Activated CD4-positive, alpha-beta memory T cell treated with anti-CD3 and anti-CD28 coated beads for 36 hours (primary cell): ENCODE measurements at places on chromosomes 1 and 21.

DNA sequence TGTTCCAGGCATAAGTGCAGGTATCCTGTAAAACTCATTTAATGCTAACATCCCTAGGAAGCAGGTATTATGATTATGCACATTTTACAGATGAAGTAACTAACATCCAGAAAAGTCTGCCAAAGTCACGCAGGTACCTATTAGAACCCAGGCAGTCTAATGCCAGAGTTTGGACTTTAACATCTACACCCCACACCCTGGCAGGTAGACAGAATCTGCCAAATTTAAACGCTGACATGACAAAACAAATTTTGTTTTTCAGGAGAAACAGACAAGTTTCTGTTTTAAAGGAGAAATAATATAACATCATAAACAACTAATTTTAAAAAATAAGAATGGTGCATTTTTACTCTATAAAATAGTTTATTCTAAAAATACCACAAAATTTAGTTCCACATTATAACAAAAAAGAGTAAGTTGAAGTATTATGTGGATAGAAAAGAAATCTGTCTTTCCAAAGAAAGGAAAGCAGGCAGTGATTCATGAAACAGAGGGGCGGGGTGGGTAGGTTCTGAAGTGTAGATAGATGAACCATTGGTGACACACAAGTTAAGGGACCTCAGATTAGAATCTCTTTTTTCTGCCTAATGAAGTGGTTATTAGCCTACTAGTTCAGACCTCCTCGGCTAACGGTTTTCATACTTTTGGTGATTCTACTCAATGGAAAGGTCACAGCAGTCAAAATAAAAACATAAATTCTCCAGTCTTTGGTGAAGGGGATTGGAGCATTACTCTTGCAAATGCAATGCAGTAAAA, 1.7 kb downstream of the ASPM start:
- DNase-seq, result peak; percentile 38

DNA sequence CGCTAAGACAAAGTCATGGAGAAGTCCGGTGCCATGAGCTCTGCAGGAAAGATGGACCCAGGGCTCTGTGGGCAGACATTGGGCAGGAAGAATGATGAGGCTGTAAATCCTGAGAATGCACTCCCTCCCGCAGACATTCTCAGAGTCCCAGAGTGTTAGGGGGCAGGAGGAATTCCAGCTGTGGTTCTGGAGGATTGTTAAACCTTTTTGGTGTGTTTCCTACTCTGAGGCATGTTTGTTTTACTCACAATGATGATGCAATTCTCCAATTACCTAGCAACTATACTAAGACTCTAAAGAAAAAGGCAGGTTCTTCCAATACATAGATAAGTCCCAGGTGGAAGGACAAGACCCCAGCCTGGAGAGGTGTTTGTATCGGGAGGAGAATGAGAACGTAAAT, 2.8 kb upstream of the CAPN9 start:
- no peak for DNase-seq

DNA sequence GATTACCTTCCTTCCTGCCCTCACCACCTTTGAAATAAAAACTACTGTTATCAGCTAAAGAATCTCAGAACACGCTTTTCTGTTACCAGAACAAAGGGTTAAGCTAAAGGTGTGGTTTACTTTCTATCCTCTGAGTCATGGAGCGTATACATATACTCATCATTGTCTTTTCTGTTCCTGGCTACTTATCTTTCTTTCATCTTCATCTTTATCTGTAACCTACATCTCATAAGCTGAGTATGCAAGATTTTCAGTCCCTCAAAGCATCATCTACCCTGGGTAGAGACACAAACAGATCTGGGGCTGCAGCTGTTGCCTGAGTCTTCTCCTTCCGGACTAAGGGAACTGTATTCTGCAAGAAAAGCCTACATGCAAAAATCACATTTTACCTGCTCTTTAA, 75.6 kb downstream of the LMO4 start:
- peak; percentile 44 for DNase-seq

GRCh38 chr1:90114521-90115141, 119.7 kb downstream of the ZNF326 start:
- DNase-seq, result no peak

DNA sequence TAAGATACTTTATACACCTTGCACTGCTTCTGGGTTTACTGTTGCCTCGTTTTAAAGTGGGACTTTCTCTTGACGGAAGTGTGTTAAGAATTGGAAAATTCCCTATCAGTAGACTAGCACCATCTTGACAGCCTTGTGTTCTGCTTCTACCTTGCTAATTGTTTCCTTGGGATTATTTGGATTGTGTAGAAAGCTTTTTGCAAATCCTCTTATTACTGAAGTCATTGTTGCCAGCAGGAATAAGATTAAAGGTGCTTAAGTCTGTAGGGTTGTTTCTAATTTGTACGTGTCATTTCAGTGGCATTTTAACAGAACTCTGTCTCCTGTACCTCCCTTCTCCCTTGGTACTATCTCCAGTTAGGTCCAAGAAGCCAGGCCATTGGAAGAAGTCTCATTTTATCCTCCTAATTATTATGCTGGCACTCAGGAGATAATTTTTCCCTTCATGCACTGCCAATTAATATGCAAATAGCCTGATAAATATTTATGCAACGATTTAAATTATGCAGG, 107.7 kb downstream of the POU2F1 start:
- no peak for DNase-seq

DNA sequence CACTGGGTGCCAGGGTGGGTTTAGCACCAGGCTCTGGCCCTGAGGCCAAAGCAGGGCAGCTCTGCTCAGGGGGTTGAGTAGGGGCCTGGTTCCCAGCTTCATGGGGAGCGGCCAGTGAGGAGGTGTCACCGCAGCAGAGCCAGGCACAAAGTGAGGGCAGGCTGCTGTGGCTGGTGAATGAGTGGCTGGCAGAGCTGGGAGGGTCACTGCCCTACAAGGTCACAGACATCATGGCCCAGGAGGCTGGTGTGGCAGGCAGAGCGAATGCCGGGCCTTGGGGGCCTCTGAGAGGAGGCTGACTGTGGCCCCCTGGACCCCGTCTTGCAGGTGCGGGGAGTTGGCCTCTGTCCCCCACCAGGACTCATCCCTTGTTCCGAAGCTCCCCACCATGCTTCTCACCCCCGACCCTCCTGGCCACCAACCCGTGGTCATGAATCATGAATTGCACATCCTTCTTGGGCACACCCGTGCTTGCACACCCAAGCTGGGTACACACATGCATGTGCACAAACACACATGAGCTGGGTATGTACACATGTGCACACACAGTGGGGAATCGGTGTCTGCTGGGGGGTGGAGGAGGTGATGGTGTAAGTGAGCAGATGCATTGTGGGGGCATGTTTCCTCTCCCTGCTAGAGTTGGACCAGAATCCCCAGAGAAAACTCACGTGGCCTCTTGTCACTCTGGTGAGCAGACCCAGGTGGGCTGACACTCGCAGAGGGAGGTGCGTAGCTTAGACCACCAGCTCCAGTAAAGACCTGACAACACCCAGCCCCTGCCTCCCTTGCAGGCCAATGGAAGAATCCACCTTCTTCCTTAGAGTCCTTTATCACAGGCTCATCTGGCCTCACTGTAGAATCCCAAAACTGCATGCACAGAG, 4.8 kb upstream of the GNB1 start:
- DNase-seq, result no peak

- no peak for DNase-seq
These were observed 125.2 kb upstream of the ZBTB40 start for GRCh38 chr1:22326372-22326915.

GRCh38 chr1:96313216-96313615, 408.4 kb upstream of the PTBP2 start:
- no peak for DNase-seq

DNA sequence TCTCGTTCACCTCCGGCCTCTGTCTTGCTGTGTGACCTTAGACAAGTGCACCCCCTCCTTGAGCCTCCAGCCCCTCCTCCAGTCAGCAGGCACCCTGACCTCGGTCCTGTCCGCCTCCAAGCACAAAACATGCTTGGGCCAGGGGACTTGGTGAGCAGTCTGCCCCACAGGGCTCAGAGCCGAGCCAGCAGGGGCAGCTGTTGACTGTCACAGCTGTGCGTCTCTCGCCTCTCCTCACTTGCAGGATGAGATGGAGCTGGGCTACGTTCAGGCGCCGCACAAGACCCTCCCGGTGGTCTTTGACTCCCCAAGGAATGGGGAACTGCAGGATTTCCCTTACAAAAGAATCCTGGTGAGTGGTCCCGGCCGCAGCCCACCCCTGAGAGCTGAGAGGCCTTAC, 24.2 kb downstream of the PADI3 start:
- no peak for DNase-seq

- DNase-seq, result no peak
These were observed 212.7 kb downstream of the ZP4 start for GRCh38 chr1:237677979-237678378.

- DNase-seq, result no peak
These were observed 96.5 kb downstream of the ATP1B1 start for GRCh38 chr1:169202791-169203665.
